ENCODE measurements at places on chromosomes 7 and 10.

GRCh38 chr10:79024720-79025198 is 44.0 kb upstream of the ZMIZ1 start:
- DNase-seq = no peak

DNA sequence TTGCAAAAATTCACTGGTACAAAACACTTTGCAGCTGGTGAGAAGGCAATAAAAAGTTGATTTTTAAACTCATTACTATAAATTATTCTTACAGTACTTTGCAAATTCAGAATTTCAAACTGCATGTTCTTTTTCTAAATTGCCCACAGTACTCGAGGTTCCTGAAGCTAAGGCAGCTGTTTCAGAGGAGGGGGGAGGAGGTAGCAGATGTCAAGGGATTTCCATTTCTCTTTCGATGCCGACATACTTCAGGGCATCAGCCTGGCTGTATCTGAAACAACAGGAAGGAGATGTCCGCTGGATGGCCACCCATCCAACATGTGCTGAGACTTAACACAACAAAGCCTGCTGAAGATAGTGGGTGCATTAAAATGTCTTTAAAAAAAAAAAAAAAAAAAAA is 76.7 kb downstream of the EZH2 start:
- no peak for DNase-seq

DNA sequence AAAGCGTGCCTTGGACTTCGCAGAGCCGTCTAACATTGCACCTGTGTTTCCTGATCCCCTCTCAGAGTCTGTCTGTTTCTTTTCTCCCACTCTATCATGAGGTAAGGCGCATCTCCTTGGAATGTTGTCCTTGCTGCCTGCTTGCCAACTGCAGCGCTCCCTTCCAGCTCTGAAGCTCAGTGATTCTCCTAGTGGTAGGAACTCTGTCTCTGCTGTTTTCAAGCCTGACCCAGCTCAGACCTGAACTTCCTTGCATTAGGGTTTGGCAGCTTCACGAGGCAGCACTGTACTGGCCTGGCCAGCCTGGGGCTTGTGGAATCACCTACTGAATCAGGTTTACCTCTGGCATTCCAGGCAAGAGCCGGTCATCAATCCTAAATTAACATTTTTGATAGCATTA is 123.9 kb downstream of the CREB5 start:
- DNase-seq = peak; percentile 20

DNA sequence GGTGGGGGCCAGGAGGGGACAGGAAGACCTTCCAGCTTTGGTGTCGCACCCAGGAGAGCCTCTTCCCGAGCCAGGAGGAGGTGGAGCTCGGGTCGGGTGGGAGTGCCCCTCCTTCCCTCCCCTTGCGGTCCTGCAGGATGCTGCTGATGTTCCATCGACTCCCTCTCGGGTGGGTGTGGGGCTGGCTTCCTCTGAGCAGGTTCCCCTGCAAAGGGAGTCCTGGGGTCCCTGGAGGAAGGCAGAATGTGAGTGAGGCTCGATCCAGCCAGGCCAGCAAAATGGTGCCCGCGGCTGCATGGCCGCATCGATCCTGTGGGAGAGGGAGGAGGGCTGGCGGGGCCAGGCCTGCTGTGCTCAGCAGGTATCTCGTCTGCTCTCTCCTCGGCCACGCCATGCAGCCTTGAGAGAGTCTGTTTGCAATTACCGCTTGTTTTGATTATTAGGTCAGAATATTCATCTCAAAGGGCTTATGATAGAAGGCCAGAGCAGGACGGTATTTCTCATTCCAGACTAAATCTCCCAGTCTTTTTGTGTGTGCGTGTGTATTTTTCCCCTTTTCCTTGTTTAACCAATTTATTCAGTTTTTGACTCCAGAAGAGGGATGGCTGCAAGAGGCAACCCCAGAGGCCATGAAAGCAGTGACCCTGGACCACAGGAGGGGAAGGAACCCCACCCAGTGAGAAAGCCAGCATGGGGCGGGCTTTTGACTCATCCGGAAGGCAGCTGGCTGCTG is 137.3 kb upstream of the ZMIZ1 start:
- DNase-seq = peak; percentile 87

DNA sequence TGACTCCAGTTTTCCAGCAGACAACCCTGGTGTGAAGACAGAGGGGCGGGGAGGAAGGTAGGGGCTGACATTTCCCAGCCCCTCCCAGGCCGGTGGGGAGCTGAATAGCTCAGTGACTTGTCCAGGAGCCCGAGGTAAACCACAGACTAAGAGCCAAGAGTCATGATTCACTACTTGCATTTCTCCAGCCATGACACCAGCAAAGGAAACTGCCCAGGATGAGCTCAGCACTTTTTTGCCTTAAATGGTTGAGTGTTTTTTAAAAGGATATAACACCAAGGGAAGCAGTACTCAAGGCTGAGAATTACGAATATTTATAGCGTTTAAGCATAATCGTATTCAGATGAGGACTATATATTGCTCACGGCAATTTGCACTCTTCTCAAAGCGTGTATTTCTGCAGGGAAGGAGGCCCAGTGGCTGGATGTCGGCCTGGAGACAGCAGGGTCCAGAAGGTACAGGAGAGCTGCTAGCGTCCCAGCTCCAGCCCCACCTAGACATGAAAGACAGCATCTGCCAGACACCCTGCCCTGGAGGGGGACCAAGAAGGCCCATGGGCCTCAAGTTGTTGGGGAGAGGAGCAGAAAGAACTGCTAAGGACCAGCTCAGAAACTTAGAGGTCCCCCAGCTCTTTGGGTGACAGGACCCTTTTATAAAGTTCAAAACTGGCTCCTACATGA is 141.4 kb downstream of the GRID1 start:
- peak; percentile 49 for DNase-seq

DNA sequence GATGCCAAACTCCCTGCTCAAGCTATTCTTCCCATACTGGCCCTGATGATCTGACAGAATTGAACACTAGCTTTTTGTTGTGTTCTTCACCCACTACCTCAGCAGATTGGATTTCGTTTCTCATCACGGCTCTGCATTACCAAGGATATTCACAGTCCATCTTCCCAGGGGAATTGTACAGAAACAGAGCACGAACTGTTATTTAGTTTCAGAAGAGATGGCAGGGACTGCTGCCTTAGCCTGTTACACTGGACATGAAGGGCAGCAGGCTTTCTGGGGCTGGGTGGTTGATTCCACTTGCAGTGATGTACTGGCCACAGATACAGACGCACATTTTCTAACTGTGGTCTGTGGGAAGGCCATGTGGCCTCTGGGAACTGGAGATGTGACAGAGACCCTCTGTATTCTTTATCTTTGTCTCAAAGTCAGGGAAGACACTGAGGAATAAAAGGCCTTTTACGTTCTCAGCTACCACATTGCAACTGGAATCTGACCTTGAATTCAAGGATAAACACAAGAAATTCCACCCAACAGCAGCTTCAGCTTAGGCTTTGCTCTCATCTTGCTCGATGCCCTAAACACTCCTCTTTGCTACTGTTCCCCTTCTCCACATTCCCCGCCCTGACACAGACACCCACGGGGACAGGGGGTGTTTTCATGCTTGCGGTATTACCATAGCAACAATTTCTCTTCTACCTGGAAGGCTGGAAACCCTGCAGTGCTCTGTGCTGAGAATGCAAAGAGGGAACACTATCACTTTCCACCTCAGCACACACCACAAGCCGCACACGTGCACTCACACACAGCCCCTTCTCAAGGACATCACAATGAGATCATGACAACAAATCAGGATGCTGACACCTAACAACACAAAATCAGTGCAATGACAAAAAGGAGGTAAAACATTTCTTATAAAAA is 81.7 kb downstream of the RNF216 start:
- no peak for DNase-seq

DNA sequence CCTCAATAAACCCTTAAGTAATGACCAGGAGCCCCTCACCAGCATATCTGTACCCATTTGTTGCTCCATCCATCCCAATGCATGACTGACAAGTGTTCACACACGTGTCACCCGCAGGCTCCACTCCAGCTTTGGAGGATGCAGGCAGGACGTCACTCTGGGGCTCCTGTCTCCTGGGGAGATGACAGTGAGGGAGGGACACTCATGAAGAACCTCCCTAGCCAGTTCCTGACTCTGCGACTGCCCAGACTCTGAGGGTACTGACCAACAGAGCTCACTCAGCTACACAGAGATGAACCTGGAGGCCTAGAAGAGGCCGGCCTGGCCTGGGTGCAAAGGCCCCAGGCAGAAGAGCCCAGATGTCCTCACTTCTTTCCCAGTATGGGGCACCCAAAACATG is 135.1 kb upstream of the RET start:
- DNase-seq = no peak

- no peak for DNase-seq
Observed at GRCh38 chr10:4018054-4018511, 233.1 kb upstream of the KLF6 start.

GRCh38 chr7:45993621-45994020 is 72.5 kb upstream of the IGFBP3 start:
- no peak for DNase-seq

DNA sequence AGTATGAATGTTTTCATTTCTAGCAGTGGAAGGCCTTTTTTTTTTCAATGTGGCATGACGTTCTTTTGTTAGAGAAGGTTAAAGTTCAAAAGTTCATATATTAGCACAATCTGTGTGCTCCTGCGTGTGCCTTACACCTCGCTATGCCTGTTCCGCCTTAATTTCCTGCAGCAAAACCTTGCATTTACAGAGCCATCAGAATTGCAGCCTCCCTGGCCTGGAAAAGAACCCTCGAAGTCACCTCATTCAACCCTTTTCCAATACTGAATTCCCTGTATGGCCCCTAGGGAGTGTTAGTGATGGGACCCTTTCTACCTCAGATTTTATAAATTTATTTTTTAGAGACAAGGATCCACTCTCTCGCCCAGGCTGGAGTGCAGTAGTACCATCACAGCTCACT is 103.5 kb upstream of the ZNF438 start:
- no peak for DNase-seq

GRCh38 chr7:79770063-79770462 is 316.6 kb upstream of the MAGI2 start:
- no peak for DNase-seq

- DNase-seq = no peak
Observed at GRCh38 chr10:88216976-88217375, 353.6 kb downstream of the PTEN start.

DNA sequence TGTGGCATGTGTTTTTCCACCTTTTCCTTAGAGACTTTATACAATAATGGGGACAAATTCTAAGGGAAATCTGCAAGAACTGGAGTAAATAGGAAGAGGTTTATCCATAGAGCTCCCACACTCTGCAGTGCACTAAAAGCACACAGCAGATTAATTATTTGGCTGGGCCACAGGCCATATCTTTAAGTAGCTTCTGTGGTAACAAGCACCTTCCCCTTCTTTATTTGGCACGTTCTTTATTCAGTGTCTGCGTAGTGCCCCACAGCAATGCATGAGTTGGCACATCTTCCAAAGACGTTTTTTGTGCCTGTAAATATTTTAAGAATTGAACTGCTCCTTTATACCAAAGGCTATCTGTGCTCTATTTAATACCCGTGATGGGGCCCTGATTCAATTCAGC is 104.9 kb upstream of the MBL2 start:
- DNase-seq = no peak

DNA sequence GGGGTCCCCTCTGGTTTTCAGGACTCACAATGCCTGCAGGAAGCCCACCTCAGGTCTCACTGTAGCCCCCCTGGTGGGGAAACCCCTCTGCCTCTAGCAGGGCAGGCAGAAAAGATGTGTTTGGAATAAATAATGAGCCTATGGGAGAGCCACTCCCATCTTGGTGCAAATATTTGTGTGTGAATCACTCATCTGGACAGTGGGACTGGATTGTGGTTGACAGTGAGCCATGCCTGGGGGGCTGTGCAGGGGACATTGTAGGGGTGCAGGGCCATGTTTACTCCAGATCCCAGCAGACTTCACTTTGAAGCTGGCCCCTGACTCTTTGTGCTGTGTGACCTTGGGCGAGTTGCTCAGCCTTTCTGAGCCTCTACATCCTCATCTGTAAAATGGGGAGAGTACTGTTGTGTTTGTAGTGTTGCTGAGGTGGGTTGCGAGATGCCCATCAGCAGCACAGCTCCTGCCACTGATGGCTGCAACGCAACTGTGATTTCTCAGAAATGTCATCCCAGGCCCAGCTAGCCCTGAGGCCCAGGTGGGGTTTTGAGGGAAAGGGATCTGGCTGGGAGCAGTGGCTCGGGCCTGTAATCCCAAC is 20.7 kb downstream of the GTF2IRD1 start:
- DNase-seq = peak; percentile 51

- no peak for DNase-seq
Observed at GRCh38 chr7:155357573-155358041, 59.9 kb downstream of the INSIG1 start.

GRCh38 chr10:986881-987619 is 1.2 kb upstream of the GTPBP4 start:
- peak; percentile 76 for DNase-seq

DNA sequence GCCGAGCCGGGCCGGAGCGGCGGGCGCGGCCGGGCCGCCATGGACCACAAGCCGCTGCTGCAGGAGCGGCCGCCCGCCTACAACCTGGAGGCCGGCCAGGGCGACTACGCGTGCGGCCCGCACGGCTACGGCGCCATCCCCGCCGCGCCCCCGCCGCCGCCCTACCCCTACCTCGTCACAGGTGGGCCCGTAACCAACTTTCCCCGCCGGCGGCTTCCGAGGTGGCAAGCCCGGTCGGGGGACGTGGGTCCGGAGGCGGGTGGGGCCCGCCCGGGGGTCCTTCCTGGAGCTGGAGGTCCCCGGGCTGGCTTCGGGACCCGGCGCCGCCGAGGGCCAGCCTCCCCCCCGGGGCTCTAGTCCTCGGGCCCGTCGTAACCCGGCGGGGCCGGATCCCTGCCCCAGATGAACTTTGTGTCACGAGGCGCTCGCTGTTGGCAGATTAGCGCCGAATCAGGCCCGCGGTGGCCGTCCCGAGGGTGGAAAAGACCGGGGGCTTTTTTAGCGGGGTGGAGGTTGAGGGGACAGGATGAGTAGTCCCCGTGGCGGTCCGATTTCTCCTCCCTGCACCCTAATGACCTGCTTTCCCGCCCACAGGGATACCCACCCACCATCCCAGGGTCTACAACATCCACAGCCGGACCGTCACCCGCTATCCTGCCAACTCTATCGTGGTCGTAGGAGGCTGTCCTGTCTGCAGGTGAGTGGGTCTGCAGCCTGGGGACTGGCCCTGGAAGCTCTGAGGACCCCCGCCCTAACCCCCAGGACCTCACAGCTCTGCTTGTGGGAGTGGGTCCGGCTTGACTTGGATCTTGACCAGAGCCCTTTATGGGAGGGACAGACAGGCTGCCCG is 496 bp downstream of the BRI3 start:
- no peak for DNase-seq

- no peak for DNase-seq
Observed at GRCh38 chr10:128064108-128064969, 61.9 kb downstream of the MKI67 start.

DNA sequence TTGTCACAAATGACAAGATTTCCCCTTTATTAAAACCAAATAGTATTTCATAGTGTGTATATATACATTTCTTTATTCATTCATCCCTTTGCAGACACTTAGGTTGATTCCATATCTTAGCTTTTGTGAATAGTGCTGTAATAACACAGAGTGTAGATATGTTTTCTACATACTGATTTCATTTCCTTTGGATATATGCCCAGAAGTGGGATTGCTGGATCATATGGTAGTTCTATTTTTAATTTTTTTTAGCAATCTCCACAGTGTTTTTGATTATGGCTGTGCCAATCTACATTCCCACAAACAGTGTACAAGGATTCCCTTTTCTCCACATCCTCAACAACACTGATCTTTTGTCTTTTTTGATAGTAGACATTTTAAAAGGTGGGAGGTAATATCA is 46.4 kb downstream of the CSTF2T start:
- DNase-seq = no peak

All from hepatic stellate cell (primary cell).